ENCODE measurements at places on chromosomes 5 and 9. TPM values are rescaled to one million over a fixed set of nuclear protein-coding genes. Genes with fewer than 3 reads are reported as not detected.

GRCh38 chr9:115111874-115112273, 6.1 kb downstream of the TNC start:
- DNase-seq: no peak

- DNase-seq: no peak
Measured at GRCh38 chr5:77012601-77013000, 17.6 kb upstream of the AGGF1 start.

- DNase-seq: no peak
Measured at GRCh38 chr9:90830977-90831376, 29.4 kb downstream of the SYK start.

DNA sequence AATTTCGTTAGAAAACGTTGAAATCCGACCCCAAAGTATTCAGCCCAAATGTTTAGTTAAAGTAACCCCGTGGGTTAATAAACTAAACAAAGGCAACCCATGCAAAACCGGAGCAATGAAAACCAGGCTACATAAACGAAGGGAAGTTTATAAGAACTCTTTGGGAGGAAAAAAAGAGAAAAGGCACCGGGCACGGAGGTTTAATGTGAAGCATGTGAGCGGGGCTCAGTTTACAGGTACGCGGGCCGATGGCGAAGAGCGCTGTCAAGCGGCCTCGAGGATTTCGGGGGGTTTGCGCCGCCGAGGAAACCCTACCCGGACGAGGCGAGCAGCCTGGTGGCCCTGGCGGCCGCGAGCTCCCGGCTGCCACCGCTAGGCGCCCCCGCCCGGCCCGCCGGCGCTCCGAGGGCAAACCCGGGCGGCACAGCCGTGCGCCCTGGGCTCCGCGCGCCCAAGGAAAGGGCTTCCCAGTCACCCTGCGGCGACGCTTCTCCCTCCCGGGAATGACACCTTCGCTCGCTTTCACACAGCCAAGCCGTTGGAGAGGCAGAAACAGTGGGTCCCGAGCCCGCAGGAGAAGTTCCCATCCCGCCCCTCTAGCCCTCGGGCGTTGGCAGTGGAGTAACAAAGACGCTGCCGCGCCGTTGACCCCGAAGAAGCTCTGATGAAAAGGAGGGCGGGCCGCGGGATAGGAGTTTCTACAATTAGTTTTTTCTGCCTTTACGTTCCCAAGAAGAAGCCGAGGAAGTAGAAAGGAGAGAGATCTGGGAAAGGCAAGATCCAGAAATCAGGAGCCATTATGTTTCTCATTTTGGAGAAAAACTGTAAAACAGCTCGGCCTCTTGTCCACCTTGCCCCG, 126.0 kb downstream of the TMEM174 start:
- no peak for DNase-seq

The SHOC1 gene
- polyA plus RNA-seq: not detected

DNA sequence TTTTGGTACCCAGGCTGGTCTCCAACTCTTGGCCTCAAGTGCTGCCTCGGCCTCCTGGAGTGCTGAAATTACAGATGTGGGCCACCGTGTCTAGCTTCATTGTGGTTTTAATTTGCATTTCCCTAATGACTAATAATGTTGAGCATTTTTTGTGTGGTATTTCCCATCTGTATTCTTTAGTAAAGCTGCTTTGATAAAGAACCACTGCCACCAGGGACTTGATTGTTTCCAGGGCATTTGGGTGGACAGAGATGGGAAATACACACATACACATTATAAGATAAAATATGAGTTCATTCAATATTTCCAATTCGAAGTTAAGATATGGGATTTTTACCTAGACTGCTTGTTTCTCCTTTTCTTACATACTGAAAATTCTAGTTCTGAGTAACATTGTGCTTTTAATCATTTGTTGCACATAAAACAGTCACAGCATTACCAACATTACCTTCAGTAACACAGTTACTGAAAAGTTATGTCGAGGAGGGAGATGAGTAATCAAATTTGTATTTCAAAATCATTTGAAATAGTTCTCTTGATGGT, 28.9 kb downstream of the HABP4 start:
- no peak for DNase-seq

DNA sequence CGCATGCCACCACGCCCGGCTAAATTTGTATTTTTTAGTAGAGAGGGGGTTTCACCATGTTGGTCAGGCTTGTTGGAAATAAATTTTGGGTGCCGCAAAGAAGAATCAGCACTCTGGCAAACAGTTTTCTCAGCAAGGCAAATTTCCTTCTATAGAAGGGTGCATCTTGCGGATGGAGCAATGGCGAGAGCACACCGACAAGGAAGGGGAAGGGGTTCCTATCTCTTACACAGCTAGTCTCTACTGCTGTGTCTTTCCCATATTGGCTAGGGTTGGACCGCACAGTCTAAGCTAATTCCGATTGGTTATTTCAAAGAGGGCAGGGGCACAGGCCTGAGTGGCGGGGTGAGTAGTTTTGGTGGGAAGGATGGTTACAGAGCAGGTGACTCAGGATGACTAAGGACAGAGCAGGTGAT, 707 bp downstream of the GTF3C5 start:
- DNase-seq: no peak

DNA sequence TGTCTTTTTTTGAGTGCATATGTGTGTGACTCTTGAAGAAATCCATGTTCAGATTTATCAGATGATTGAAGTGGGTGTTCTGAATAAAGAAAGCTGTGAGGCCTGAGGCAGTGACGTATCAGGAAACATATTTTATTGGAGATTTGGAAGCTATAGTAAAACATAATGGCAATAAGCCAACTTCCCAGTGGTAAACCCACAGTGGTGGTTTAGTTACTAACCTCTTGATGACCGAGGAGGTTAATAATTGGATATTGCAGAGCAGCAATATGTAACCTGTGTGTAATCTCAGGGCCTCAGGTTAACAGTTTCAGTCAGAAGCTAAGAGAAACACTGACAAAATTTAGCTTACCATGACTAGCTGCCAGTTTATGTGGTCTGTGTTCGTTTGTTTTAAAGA, 6.9 kb downstream of the RGMB start:
- DNase-seq: no peak

GRCh38 chr5:17872204-17872603, 237.9 kb downstream of the TAF11L14 start:
- no peak for DNase-seq

The SEC24A gene
- 35.0 TPM for polyA plus RNA-seq

DNA sequence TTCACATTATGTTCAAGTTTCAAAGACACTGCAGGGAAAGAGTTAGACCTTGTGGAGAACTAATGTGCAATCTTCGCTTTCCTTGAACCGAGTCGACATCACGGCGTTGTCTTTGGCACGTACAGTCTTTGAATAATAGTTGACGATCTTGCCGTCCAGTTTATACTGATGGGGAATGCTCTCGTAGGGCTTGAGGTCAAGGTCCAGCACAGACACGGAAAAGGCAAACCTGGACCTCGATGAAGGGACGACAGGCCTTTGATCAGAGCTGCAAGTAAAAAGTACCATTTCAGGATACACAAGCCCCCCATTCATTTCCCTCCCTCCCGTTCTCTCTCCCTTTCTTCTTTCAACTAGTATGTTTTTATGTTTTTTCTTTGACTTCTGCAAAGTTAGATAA, 54.1 kb downstream of the IPPK start:
- DNase-seq: no peak

- DNase-seq: no peak
Measured at GRCh38 chr5:61273279-61273975, 58.6 kb upstream of the ZSWIM6 start.

GRCh38 chr5:83244516-83244915, 167.2 kb downstream of the XRCC4 start:
- no peak for DNase-seq

- DNase-seq: no peak
Measured at GRCh38 chr5:62690421-62690820, 111.8 kb downstream of the LRRC70 start.

The NR5A1 gene
- not detected for polyA plus RNA-seq

DNA sequence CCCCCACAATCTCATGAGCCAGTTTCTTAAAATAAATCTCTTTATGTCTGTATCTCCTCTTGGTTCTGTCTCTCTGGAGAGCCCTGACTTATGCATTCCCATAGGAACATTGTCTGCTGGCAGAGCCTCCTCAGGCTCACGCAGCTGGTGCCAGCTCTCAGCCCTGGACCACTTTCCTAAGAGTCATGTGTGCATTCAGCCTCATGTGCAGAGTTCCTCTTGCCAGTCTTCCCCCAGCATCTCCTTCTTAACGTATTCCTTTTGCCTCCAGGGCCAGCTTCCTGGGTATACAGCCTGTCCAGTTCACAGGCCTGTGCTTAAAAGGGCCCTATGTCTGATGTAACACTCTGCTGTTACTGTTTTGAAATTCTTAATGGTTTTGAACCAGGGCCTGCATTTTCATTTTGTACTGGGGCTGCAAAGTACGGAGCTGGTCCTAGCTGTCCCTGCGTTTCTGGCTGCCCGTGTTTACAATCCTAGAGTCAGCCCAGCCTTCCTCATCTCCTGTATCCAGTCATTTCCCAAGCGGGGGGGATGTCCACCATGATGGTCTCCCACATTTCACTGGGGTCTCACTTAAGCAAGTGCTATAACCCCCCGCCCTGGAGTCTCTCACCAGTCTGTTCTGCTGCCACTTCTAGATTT, 18.1 kb downstream of the ANKRD33B start:
- no peak for DNase-seq

The CCNI2 gene
- polyA plus RNA-seq: 0.15 TPM

DNA sequence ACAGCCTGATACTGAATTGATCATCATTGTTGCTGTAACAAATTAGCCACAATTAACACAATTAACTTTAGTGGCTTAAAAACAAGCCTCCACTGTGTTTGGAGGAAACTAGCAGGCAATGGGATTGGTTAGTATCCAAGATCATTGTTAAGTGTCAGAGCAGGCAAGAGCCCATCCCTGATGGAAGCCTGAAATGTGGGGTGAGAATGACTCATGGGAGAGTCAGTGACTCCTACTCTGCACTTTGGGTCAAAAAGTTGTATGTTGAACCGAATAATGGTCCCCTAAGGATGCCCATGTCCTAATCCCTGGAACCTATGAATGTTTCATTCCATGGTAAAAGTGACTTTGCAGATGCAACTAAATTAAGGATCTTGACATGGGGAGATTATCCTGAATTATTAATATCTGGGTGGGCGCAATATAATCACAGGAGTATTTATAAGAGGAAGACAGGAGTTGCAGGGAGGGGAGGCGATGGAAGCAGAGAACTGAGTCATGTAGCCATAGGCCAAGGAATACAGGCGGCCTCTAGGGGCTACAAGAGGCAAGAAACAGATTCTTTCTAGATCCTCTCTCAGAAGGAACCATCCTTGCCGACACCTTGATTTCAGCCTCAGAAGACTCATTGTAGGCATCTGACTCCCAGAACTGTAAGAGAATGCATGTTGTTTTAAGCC, 28.8 kb downstream of the ALG2 start:
- no peak for DNase-seq

GRCh38 chr9:91428927-91429351, 5.3 kb upstream of the NFIL3 start:
- no peak for DNase-seq

The CENPK gene
- polyA plus RNA-seq: 7.1 TPM

GRCh38 chr9:34572628-34573027, 16.9 kb downstream of the CNTFR start:
- no peak for DNase-seq

- DNase-seq: no peak
Measured at GRCh38 chr9:86052556-86053468, 46.5 kb downstream of the GOLM1 start.

DNA sequence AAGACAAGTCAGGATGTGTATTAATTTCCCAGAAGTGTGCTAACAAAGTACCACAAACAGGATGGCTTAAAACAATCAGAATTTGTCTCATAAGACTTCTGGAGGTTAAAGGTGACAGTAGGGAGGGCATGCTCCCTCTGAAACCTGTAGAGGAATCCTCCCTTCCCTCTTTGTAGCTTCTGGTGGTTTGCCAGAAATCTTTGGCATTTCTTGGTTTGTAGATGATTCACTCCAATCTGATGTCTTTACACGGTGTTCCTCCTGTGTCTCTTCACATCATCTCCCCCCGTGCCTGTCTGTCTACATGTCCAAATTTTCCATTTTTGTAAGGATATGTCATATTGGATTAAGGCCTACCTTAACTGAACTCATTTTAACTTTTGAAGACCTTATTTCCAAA, 471.5 kb downstream of the ZNF608 start:
- DNase-seq: no peak

The SDHA gene
- 74.9 TPM for polyA plus RNA-seq

- no peak for DNase-seq
Measured at GRCh38 chr5:143196601-143197259, 206.8 kb downstream of the NR3C1 start.

DNA sequence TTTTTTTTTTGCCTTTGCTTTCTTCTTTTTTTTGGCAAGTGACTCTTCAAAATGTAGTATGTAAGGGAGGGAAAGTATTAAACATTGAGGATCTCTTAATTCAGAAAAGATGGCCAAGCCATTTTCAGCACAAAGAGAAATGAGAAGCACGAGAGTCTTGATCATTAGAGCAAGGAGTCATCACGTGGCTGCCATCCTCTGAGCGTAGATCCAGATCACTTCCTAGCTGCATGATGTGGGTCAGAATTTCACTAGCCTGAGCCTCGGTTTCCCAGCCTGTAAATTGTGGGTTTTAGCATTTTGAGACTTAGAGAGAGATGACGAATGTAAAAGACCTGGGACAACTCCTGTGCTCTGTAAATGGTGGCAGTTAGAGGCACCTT, 312.9 kb downstream of the ARHGEF28 start:
- no peak for DNase-seq

GRCh38 chr5:154049636-154050035, 10.9 kb downstream of the MFAP3 start:
- DNase-seq: no peak

GRCh38 chr9:109894473-109894872, 114.5 kb downstream of the PALM2AKAP2 start:
- no peak for DNase-seq

The TTC23L gene
- polyA plus RNA-seq: not detected

GRCh38 chr9:108620767-108621166, 235.0 kb downstream of the ACTL7B start:
- no peak for DNase-seq

DNA sequence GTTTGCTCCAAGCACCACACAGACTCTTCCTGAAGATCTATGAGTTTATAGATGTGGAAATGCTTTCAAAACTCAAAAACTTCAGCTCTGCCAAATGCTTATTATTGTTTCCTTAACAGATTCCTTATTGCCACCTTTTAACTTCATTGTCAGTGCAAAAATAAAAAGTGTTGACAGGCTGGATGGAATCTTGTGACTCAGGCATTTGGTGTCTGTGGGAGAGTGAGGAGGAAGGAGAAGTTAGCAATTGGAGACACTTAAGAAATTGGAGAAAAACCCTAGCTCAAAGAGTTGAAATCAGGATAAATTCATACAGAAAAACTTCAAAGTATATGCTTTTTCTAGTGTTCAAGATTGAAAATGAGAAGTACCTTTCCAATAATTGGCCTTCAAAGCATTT, 140.6 kb upstream of the PUM3 start:
- DNase-seq: no peak

GRCh38 chr9:131823701-131824146, 83.8 kb upstream of the RAPGEF1 start:
- DNase-seq: no peak

DNA sequence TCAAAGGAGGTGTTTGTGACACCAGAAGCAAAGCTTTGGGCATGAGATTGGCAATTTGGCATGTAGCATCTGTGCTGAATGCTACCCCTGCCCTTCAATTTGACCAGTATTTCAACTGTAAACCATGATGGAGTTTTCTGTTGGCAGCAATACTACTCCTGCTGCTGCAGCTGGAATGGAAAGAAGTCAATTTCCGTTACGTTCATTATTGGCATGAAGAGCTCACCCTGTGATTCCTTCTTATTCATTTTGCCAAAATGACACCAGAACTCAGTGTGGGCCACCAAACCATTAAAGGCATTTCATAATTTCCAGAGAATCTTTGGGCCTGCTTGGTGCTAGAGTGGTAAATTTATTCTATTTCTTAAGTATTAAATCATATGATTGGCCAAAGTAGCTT, 433.1 kb upstream of the DMAC1 start:
- DNase-seq: no peak

Measured in BJ (cell line).